ENCODE measurements at places on chromosomes 6 and 20.

DNA sequence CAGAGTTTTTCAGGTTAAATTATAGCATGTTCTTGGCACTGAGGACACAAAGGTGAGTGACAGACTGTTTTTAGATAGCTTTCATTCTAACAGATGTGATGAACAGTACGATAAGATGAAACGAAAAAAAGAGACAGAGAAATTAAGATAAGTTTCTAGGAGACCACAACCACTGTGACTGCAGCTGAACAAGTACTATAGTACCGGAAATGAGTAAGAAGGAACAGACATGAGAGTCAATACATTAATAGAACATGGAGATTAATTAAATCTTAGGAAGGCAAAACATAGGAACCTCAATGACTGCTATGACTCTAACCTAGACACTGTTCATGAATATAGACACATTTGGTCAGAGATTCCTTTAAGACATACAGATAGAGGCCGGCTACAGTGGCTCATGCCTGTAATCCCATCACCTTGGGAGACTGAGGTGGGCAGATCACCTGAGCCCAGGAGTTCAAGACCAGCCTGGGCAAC is 40.2 kb downstream of the HBS1L start:
- DNase-seq = no peak

GRCh38 chr20:64100946-64101688 is 6.2 kb downstream of the NPBWR2 start:
- DNase-seq = no peak

DNA sequence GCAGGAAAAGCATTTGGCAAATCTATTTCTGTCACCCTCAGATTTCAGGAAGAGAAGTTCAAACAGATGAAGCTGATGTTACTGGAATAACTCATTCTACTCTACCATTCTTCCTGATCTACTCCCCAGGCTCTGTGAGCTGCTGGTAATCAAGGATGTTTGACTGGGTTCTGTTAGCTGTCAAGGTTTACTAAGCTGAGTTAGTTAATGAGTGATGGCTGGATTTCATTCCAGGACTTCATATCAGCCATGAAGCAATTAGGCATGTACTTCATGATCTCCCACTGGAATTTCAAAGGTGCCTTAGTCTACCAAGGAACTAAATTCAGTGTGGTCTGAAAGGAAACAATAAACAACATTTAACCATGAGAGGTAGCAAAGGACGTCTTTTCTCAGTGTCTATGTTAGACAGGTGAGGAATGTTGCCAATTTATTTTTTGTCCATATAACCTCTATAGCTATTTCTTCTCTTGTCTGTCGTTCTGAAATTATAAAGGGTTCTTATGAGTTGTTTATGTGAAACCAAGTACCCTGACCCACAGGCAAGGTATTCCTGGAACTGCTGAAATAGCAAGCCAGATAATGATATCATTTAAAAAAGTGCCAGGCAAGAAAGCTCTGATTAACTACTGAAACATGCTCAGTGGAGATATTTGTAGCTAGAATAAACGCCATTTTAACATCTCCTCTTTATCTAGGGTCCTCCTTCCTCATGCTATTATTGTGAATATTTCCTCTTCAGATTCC is 112.9 kb downstream of the BACH2 start:
- DNase-seq = no peak

GRCh38 chr6:3386374-3386857 is 70.4 kb downstream of the SLC22A23 start:
- DNase-seq = no peak

DNA sequence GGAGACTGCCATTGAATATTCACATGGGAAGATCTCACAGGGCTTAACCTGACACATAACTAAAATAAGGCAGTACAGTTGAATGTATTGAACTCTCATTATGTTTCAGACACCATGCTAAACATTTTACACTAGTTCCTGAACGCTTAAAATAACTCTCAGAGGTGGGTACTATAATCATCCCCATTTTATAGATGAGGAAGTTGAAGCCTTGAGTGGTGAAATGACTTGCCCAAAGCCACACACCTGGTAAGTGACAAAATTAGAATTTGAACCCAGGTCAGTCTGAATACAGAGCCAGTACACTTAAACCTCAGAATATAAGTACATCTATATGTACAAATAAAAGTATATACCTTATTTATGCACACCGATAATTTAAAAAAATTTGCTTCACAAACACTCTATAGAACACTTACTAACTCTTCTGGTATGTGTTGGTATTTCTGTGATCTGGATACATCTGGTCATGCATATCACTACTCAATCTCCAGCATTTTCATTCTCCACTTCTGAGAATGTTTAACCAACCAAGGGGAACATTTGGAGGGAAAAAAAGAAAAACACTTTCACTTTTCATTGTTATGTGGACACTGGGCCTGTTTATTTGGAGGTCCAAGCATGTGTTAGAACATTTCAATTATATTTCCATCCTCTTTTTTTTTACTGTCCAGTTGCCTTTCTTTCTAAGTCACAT is 4.6 kb upstream of the BICRAL start:
- no peak for DNase-seq

GRCh38 chr6:64012351-64013001 is 376.9 kb downstream of the PHF3 start:
- DNase-seq = peak; percentile 40

DNA sequence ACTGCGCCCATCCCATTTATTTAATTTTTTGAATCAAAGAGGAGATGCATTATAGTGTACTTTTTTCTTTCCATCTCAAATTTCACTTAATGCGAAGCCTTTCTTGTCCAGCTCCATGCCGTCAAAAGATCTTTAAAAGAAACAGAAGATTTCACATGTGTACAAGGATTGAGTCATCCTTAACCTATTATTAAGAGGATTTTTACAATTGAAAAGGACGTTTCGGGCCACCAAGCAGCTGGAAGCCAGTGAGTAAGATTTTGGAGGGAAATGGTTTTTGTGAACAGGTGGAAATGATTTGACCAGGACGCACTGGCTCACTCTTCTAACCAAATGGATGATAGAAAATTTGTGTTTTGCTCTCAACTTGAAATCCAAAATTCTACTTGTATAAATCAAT is 15.1 kb upstream of the CCDC170 start:
- DNase-seq = no peak

DNA sequence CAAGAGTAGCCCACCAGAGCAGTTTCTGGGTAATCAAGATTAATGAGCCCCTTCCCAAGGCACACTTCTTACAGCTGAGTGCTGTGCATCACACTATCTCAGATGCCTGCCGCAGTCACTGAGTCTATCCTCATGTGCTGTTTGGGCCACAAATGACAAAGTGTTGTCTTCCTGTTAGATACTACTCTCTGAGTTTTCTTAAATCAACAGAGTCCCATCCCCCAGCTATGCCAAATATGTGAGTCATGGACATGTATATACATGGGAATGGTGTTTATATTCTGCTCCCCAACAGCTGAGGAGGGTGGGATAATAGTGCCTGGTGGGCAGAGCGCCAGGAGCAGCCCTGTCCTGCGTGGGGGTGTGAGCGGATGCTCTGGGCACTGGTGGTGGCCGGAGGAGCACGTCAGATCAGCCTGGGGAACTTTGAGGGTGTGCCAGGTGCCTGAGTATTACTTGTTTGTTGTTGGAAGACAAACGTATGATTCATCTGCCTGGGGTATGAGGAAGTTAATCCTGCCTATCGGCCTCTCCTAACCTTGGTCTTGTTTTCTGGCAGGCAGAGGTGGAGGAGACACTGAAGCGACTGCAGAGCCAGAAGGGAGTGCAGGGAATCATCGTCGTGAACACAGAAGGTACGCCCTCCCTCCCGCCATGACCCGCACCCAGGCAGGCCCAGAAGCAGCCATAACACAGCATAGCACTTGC is 9.6 kb downstream of the DYNLRB1 start:
- DNase-seq = no peak

- DNase-seq = no peak
These were observed 373.4 kb upstream of the SYNCRIP start for GRCh38 chr6:86016077-86016476.

GRCh38 chr6:22221630-22222029 is 75.2 kb downstream of the PRL start:
- DNase-seq = no peak

GRCh38 chr6:9503111-9503761 is 911.6 kb downstream of the TFAP2A start:
- DNase-seq = no peak

- DNase-seq = no peak
These were observed 7.3 kb upstream of the TENT5A start for GRCh38 chr6:81759782-81760181.

- DNase-seq = no peak
These were observed 29.1 kb downstream of the ARHGAP40 start for GRCh38 chr20:38630727-38631126.

DNA sequence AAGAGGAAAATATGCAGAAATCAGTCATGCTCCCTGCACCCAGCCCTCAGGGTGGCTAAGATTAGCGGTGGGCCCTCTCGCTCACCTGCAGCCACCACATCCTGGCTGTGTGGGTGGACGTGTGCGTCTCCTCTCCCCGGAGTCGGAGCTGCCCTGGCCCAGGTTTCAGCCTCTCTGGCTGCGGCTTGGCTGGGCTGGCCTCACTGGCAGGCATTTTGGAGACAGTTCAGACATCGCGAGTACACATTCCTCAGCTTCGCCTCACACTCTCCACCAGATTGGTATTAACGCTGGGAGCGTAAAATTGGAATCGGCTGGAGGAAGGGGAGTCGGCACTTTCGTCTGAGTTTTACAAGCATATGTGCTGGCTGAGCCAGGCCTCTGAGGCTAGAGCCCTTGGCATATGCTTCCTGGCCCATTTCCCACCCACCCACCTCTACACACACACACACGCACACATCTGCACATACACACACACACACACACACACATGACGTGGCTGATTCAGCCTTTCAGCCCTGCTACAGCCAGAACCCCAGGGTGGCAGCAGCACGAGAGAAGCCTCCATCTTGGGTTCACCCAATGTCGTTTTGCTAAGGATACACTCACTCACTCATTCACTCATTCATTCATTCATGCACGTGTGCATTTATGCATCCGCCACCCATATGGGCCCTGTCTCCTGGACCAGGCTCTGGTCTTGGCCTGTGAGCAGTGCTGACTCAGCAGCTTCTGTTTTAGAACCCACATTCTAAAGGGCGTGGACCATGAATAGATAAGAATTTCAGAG is 42.9 kb downstream of the BCAS4 start:
- no peak for DNase-seq

GRCh38 chr6:78810698-78811097 is 56.7 kb upstream of the IRAK1BP1 start:
- no peak for DNase-seq

GRCh38 chr20:5393218-5393870 is 76.6 kb upstream of the PROKR2 start:
- peak; percentile 94 for DNase-seq

GRCh38 chr20:23588434-23589403 is 17.0 kb downstream of the CST9 start:
- no peak for DNase-seq

- DNase-seq = no peak
These were observed 81.0 kb downstream of the AKAP7 start for GRCh38 chr6:131216246-131216645.

DNA sequence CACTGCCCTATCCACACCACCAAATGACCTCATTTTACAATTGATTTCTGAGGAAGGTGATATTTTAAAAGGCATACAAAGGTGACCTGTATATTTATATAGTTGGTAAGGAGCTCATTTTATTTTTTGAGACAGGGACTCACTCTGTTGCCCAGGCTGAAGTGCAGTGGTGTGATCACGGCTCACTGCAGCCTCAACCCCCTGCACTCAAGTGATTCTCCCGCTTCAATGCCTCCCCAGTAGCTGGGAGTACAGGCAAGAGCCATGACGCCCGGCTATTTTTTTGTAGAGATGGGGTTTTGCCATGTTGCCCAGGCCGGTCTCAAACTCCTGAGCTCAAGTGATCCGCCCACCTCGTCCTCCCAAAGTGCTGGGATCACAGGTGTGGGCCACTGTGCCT is 13.0 kb downstream of the NCOA5 start:
- DNase-seq = no peak

DNA sequence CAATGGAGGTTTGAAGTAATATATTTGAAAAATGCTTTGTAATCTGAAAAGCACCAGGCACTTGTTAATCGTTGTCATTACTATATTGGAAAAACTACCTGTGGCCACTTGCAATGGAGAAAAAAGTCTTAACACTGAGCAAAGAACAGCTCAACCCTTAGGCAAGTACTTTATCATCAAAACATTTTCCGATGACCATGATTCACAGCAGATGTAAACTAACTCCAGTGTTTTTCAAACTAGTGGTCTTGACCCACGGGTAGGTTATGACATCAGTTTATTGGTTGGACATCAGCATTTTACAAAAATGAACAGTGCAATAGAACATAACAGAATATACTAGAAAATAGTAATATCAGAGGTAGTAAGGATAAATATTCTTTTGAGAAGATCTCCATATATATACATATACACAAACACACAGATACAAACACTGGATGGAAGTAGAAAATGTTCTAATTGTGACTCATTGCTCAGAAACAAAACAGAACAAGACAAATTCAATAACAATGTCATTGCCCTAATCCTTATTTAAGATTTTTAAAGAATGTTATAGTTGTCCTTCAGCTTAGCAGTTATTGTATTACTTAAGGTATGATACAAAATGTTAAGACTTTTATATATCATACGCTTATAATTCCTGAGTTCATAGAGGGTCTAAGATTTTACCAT is 123.0 kb downstream of the PLCB1 start:
- DNase-seq = no peak

DNA sequence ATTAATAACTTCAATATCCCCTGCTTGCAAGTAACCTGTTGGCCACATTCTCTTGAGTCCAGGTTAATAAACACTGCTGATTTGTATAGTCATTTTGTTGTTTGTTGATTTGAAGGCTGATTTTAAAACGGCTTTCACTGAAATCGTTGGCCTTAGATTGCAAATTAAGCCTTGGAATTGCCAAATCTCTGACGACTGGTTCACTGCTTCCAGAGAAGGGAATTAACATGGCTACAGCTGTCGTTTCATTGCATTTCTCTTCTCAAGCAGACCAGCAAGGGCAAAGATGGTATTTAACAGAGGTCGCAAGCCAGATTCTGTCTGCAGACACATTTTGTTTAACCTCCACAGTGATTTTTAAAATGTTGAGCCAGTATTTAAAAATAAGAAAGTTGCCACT is 470.9 kb downstream of the TFAP2A start:
- DNase-seq = no peak

DNA sequence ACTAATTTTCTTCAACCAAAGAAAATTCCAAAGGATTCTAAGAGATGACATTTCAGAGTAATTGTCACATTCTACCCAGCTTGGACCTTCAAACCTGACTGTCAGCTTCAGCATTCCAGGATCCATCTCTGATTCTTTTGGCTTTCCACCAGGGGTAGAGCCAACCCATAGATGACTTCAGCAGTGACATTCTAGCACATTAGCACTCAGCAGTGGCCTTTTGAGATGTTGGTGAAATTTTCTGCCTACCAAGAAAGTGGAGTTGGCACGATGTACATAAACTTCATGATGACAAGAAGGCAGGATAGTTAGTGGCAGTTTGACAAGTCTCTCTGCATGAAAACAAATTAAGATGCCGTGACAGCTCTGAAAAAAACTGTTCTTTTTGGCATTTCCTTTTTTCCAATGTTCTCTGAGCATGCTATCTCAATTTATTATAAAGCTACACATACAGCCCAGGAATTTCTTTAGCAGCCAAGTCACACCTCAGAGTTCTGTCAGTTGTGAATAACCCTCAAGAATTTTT is 466.5 kb upstream of the RNF217 start:
- no peak for DNase-seq
